Amniotic stem cell (primary cell): ENCODE measurements at places on chromosomes 5 and 9.

- DNase-seq, result no peak
These were observed 1.3 kb downstream of the PROB1 start for GRCh38 chr5:139393497-139394122.

DNA sequence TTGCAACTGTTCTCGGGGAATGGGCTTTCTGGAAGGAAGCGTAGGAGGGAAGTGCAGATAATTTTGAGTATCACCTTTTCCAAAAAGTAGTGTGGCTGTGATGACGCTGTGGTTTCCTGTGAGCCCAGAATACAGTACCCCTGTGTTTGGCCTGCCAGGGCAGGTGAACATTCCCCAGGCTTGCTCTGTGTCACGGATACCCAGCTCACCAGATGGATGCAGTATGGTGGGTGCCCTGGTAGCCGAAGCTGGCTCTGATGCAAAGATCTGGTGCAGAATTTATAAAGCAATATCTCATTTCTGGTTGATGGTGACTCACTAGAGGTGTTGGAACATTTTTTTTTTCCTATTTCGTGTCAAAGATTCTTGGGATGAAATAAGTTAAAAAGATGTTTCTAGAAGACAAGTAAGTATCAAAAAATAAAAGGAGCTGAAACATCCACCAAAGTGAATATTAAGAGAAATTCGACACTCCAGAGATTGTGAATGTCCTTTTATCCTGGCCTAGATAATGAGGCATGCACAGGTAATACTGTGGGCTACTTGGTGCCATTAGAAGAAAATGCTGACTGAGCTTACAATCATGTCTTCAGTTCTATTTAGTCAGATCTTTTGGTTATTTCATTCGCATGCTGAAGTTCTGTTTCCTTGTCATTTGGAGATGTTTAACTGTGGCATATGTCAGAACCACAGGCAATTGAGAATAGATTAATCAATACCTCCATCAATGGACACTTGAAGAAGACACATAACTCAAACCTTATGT is 200.1 kb downstream of the GADD45G start:
- no peak for DNase-seq

DNA sequence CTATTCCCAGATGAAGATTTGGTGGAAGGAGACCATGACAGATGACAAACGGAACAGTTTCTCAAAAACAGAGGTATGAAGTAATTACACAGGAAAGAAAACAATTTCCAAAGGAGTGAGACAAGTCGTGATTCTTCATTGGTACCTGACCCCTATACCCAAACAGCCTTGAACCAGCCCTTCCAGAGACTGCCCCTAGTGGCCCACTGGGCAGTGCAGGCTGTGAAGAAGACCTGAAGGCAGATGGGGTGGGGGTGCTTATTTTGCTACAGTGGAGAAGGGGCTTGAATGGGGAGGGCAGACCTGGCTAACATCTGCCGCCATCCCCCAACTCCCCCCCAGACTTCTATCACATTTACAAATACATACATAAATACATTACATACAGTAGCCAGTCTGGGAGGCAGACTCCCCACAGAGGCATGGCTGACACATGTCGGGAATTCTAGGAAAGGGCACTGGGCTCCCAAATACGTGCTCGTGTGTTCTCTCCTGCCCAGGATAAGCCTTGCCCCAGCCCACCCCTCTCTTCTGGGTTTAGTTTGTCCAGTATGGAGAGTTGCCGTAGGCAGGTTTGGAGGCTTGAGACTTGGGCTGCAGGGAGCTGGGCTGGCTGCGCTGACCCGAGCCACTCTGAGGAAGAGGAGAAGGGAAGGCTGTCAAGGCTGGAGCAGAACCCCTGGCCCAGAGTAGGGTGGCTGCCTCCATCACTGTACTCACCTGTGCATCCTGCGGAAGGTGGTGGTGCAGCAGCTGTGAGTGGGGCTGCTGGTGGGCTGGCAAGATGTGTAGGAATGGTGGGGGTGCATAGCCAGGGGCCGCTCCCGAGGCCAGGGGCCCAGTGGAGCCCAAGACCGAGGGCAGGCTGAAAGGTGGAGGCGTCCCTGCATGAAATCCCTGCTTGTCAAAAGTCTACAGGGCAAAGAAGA is 105.3 kb downstream of the UBE2R2 start:
- DNase-seq, result no peak

DNA sequence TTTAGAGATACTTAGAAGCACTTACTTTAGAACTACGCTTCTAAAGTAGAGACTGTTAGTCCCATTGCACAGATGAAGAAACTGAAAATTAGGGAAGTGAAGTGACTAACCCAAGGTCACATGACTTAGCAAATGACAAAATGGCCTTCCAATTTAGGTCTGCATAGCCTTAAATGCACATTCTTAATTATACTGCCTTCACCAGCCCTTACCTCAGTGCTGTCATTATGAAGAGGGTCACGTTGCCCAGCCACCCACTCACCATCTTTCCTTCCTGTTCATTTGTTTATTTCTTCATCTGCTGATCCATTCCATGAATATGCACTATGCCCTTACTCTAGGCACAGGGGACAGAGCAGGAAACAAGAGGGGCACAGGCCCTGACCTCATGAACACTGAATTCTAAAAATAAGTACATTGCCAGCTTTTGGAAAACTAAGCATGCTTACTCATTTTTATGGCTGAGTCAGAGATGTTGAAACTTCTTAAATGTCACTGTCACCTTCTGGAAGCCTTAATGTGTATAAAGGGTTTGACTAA is 8.6 kb downstream of the HAVCR2 start:
- DNase-seq, result peak; percentile 8

DNA sequence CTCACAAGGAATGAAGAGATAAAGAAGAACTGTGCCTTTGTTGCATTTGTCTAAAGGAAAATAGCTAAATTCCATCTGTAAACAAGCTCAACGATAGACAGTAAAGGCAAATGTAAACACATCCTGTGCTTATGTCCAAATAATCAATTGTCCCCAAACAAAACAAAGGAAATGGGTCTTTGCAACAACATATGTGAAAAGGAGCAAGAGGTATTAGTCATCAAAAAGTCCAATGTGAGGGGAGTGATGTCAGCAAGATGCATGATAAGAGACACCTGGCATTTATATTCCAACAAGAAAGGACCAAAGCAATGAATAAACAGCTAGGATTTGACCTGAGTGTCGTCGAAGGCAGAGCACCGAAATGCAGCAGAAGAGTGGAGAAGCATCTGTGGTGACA is 209.1 kb downstream of the ASTN2 start:
- DNase-seq, result no peak

DNA sequence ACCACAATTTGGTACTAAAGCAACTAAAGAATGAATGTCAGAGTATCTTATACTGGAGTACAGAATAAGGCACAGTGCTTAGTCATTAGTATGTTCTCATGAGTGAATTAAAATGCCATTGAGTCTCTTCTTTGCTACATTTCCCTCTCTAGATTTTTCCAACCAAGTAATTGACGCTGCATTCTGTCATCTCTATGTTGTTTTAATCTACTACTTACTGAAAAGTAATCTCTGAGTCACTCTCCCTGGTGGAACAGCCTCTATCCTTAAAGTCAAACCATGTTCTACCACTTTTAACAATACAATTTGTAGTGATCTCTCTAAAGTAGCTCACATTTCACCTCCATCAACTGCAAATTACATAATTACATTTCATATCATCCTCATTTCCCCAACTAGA is 495.1 kb downstream of the CDH18 start:
- DNase-seq, result no peak

DNA sequence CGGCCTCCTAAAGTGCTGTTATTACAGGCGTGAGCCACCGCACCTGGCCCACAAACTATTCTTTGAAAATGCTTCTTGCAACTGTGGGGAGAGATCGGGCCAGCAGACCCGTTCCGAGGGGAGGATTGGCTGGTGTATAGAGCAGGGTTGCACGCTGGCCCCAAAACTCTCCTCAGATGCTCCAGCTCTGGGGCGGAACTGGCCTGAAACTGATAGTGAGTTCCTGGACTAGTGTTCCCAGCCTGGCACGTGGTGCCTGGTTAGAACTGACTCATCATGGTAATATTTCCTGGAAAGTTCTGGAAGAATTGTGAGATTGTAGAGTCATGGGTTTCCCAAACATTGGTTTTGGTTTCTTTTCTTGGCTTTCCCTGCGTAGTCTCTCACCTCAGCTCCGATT is 120.5 kb downstream of the FBXL7 start:
- DNase-seq, result peak; percentile 2

- DNase-seq, result no peak
These were observed 102.7 kb downstream of the EFNA5 start for GRCh38 chr5:107567901-107568671.

- no peak for DNase-seq
These were observed 26.8 kb upstream of the APC start for GRCh38 chr5:112710896-112711295.

- DNase-seq, result no peak
These were observed 94.7 kb downstream of the RICTOR start for GRCh38 chr5:38979535-38979934.

DNA sequence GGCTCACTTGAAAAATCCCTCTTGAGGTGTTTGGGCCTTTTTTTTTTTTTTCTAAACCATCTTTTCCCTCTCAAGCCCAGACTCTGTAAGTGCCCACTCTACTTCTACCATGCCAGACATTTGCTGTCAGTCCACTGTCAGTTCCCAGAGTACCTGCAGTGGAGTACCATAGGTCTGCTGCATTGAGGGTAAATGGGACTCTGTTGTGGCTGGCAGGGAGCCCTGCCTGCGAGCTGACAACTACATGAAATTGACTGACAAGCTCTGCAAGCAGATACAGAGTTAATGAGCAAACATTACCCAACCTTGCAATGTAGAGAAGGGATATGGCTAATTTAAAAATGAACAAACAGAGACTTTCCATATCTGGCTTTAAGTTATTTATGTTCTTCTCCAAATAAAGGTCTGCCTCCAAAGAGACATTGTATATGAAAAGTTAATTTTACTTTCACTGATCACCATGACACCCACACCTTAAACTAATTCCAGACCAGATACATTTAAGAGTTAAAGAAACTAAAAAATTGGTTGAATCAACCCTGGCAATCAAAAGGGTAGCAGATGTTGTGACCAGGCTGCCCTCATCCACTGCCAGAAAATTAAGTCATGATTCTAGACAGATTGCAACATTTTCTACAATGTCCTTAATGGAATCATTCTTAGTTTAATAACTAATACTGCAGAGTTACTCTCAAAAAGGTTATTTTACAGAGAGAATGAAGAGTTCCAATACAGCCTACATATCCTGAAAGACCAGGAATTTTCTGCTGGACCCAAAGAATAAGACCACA is 100.4 kb upstream of the PAM start:
- DNase-seq, result no peak

DNA sequence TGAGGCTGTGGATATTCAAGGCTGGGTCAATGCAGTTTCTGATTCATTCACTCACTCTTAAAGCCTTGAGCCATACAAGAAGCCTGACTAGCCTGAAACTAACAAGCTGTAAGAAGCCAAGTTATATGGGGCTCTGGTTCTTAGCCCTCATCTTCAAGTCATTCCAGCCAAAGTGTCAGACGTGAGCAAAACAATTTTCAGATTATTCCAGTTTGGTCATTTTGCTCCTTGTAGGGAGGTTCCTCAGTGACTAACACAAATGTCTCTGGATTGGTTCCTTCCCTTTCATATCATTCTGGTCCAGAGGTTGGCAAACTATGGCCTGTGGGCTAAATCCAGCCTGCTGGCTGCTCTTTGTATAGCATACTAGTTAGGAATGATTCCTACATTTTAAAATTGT is 12.5 kb upstream of the SHOC1 start:
- no peak for DNase-seq

DNA sequence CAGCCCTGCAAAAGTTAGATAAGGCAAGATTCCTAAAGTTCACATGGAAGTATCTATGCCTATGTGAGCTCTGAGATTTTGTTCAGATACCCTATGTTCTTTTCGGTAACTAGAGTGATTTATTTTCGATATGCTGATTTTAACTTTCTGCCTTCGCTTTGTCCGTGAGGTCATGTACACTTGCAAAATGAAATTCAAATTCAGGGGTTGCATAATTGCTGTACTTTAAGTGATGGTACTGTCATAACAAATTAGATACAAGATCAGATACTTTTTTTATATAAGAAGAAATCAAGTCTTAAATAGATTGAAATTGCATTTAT is 350 bp upstream of the ECPAS start:
- DNase-seq, result no peak

GRCh38 chr9:78122631-78123030 is 91.0 kb upstream of the GNAQ start:
- DNase-seq, result no peak

DNA sequence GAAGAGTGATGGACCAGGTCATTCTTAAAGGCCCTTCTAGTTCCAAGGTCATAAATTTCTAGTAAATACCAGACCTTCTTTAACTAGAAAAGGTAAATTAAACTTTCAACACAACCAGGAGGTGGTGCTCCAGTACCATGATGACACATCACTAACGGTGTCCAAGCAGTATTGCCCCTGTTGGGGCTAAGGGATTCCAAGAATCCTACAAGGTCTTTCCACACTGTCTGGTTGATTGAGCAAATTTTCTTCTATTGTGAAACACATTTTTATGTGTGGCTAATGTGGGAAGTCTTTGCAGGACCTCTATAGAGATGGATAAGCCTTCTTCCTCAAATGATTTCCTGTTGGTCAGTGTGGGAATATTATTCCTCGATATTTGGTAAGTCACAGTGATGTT is 459.6 kb upstream of the PAPPA start:
- DNase-seq, result peak; percentile 56

GRCh38 chr9:20255052-20255451 is 367.2 kb downstream of the MLLT3 start:
- DNase-seq, result no peak

GRCh38 chr5:171419688-171420430 is 412 bp downstream of the FGF18 start:
- DNase-seq, result no peak

DNA sequence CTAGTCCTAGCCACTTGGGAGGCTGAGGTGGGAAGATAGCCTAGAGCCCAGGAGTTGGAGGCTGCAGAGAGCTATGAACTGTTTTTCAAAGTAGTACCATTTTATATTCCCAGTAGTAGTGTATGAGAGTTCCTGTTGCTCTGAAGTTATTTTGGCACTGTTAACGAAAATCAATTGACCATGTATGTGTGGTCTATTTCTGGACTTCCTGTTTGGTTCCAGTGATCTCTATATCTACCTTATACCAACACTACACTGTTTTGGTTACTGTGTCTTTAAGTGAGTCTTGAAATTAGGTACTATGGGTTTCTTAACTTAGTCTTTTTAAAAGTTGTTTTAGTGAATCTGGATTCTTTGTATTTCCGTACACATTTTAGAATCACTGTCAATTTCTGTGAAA is 13.6 kb downstream of the SLF1 start:
- DNase-seq, result no peak

GRCh38 chr5:116730706-116731105 is 156.1 kb upstream of the SEMA6A start:
- DNase-seq, result no peak

DNA sequence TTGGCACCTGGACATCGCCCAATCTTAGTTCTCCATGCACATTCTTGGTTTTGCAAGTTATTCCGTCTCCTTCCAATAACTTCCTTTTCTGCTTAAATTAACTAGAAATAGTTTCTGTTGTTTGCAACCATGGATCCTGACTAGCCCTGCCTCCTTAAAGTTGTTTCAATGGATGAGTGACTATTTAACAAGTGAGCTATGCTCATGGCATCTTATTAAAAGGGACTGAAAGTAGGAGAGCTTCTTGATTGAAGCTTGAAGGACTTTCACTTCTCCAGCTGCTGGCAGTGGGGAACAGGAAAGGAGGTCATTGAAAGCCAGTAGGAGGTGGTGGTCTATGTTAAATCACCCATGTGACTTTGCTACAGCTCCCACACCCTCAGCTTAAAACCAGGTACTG is 466.8 kb downstream of the ARHGEF28 start:
- DNase-seq, result no peak
